ENCODE measurements at places on chromosomes 3 and 15.

- no peak for DNase-seq
Observed at GRCh38 chr3:56825567-56826438, 24.1 kb upstream of the ARHGEF3 start.

DNA sequence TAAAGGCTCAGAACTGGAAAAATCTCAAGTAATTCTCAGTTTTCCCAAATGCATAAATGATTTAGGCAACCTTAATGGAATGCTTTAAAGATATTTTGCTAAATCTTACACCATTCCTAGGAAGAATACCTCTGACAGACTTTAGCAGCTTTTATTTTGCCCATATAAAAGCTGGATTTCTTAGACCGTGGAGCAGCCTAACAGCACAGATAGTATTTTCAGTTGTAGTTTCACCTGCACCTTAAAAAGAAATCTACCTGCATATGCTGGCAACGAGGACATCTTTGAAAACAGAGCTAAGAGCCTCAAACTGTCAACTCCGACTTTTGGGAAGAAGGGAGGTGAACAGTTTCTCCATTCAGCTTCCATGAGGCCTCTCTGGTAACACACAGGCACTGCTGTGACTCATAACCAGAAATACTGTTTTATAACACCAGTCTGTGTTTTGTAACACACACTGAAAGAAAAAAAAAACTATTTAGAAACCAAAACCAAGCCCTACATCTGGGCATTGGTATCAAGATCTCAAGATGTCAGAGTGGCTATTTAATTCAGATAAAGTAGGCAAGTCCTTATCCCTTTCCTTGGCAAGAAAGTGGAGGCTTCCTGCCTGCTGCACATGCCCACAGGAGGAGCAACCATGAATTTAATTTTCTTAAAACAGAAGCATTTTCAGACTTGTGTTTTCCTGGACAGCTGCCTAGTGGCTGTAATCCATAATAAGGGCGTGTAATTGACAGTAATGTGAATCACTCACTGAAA lies 181.5 kb upstream of the ICE2 start:
- no peak for DNase-seq

DNA sequence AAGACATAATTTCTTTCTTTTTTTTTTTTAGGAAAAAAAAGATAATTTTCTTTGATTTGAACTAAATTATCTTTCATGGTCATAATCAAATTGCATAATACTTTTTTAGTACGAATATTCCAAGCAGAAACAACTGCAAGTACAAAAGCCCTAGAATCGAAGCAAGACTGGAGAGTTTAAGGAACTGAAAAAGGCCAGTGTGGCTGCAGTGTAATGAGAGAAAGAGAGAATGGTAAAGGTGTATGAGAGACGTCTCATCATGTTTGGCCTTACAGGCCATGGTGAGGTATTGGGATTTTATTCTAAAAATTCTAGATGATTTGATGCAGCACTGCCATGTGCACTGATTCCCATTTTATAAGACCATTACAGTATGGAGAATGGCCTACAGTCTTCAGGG lies 180.9 kb downstream of the SUCNR1 start:
- no peak for DNase-seq

DNA sequence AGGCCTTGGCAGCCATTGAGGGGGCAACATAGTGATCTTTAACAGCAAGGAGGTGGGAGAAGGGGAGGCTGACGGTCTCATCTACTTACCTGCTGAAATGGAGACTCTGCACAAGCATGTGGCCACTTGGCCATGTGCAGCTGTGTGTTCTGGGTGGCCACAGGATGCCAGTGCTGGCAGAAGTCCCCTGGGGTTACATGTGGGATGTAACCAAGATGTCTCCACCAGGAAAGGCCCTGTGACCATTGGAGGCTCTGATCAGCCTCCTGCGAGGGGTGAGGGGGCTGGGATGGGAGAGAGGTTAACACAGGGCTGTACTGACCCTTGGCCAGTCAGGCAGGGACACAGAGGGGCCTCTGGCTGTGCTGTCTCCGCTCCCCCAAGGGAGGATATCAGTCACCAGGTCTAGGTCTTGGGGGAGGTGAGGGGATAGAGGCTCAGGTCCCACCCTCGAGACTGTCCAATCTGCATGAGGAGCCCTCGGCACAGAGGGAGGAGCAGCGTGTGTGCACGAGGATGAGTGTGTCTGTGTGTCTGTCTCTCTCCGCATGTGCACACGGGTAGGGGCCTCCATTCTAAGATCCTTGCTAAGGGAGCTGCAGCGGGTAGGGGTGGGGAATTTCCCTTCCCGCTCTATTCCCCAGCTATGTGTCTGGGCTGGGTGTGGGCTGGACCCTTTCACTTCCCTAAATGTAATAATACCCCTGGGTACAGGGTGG lies 19.5 kb downstream of the PRKCD start:
- DNase-seq, result no peak

- DNase-seq, result no peak
Observed at GRCh38 chr3:147518465-147518864, 109.3 kb downstream of the ZIC1 start.

DNA sequence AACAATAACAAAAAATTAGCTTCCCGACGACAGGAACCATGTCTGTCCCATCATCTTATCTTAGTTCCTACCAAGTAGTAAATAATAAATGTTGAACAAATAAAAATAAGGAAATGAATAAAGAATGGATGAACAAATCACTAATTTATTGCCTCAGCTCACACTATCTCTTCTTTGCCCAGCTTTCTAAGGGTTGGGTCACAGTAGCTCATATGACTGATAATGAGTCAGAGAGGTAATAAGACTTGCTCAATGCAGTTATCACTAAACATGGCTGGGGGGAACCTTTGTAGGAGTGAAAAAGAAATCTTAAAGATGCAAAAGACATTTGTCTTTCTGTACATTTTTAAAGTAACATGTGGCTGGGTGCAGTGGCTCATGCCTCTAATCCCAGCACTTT lies 182.2 kb downstream of the WDR76 start:
- DNase-seq, result no peak

DNA sequence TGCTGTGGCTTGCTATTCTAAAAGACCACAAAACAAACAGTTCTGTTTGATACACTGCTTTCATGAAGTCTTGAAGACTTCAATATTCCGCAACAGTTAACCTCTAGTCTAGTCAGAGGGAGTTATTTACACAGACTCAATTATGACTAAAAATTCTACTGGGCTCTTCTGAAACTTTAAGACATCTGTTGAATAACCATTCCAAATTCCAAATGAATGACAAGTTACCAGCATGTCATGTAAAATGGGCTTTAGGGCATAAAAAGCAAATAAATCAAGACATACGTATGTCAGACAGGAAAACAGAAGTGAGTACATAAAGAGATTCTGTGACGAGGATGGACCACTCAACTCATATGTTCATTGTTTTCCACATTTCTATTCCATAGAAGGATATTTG lies 93.9 kb downstream of the PLOD2 start:
- DNase-seq, result no peak

DNA sequence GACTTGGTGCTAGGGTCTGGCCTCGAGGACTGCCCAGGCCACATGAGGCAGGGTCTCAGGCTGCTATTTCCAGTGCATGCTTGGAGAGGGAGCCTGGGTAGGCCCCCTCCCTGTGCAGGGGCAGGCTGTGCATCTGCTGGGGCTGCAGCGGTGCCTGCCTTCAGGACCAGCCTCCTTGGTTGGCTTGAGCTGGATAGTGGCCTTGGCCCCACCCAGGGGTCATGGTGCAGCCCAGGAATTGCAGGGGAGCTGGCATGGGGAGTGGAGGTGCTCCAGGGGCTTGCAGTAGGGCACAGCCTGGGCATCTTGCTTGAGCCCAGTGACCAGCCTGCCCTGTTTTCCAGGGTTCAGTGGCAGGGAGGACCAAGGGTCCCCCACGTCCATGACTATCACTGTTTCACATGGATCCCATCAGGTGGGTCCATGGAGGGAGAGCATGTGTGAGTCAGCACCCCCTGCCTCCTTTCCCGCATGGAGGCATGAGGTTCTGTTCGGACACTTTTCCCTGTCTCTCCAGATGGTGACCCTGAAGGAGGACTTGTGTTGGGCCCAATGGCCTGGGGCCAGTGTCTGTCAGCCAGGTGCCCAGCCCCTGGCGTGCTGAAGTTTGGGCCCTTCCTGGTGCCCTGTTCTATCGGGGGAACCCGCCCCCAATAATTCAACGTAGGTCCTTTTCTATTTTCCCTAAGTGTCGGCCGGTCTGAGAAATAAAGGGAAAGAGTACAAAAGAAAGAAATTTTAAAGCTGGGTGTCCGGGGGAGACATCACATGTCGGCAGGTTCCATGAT lies 218.6 kb downstream of the SNRPN start:
- DNase-seq, result no peak

GRCh38 chr3:122679085-122679881 lies 1.4 kb upstream of the PARP14 start:
- DNase-seq, result peak; percentile 33

DNA sequence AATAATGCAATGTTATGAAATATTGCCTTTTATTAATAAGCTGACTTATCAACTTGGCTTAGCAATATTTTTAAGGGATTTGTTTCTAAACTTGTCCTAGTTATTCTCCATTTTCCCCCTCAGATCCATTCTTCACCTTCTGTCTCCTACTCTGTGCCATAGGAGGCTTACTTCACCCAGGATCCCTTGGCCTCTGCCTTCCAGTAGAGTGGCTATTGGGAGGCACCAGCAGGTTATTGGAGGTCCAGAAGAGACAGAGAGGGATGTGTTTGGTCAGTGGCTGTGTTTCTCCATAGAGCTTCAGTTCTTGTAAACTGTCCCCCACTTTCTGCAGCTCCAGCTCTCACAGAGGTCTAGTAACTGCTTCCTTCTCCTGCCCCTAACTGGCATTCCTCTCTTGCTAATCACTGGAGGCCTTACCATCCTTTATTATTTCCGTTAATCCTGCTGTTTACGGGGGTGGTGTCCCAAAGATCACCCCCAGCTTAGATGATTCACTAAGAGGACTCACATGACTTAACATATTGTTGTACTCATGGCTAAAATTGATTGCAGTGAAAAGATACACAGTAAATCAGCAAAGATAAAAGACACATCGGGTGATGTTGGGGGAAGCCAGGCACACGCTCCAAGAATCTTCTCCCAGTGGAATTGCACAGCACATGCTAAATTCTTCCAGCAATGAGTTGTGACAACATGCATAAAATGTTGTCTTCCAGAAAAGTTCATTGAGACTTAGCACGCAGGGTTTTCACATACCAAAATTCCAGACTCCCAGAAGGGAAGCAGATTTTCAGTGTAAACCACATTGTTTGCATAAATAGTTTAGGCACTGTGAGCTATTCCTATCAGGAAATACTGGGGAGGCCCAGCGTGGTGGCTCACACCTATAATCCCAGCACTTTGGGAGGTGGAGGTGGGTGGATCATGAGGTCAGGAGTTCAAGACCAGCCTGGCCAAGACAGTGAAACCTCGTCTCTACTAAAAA lies 67.5 kb downstream of the RPL22L1 start:
- DNase-seq, result no peak

GRCh38 chr3:65344444-65344843 lies 656.6 kb upstream of the ADAMTS9 start:
- no peak for DNase-seq

DNA sequence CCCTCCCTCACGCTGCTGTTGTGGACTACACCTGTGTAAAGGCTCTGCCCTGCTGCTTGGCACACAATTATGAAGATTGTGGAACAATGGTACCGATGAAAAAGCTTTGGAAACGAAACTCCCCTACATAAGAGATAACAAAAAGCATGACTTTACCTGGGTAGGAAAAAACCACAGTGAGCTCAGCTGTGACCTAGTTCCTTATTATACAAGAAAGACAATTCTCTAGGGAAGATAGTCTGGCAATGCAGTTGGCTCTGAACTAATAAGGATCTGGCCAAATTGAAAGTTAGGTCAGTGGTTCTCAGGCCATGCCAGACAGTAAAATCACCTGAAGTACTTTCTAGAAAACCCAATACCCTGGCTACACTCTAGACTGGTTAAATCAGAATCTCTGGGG lies 16.1 kb downstream of the CLEC3B start:
- no peak for DNase-seq

DNA sequence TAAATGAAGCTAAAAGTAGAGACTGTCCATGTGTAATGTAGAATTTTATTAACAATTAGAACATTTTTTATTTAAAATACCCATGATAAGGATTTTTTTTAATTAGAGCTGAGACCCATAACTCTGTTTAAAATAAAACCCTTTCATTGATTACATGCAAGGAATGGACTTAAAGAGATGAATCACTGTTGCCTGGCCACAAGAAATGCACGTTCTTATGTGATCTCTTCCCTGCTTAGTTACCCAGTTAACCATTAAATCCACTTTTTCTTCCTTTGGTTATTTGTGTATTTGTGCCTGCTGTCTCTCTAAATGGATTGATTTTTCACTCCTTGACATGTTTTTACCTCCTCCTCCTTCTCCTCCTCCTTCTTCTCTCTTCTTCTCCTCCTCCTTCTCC lies 83.3 kb upstream of the SLITRK3 start:
- no peak for DNase-seq

- no peak for DNase-seq
Observed at GRCh38 chr15:81072551-81072950, 61.5 kb upstream of the CFAP161 start.

GRCh38 chr15:68301301-68301700 lies 23.8 kb downstream of the FEM1B start:
- no peak for DNase-seq

DNA sequence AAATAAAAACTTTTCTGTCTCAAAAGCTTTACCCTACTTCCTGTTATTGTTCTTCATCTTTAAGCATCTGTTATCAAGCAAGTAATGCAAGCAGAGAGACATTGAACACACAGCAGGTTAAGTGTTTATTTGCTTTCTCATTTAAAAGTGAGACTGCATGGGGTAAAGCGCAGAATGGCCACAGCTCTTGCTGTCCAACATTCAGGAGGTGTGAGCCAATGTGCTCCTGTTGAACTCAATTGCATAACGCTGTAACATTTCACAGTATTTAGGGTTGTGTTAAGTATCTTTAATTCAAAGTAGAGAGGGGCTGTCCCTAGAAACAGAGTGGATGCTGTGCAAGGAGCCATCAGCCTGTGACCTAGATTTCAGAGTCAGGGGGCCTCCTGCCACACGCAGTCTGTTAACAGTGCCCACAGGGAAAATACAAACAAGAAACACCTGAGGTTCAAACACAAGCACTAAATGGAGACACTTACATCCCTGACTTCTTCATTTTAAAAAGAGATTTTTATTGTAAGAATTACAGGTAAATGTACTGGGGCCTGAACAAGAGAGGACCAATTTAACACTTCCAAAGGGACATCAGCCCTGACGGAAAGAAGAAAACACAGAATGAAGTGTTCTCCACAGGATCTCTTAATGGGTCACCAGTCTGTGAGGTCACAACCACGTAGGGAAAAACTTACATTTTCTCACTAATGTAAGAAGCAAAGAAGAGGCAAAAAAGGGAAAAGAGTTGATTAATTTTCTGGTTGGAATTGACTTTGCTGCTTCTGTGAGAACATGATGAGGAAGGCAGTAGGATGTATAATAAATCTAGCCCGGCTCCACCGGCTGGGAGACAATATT lies 815.1 kb downstream of the VGLL3 start:
- no peak for DNase-seq

DNA sequence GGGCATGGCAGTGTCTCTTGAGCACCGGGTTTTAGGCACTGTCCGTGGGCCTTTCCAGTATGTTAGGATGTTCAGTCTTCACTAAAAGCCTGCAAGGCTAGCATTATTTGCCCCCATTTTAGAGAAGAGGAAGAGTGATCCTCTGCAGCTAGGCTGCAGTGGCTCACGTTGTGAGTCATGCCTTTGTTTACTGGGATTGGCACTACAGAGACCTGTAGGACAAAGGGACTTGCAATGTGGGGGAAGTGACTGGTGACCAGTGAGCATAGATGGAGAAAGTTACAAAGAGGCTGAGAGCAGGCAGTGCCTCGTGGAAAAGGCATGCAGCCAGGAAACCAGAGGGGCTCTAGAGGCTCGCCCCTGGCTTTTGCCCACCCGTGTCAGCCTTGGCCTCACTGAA lies 26.8 kb upstream of the CPNE9 start:
- DNase-seq, result no peak

Measured in NCI-H774 (cell line).